Fibroblast of the aortic adventitia (primary cell): ENCODE measurements at places on chromosomes 1 and 21.
A peak's percentile ranks its signal among the peaks of the same experiment; 100 is the strongest.

- peak; percentile 86 for DNase-seq
These were observed 45.8 kb downstream of the MIGA1 start for GRCh38 chr1:77825131-77825709.

- DNase-seq, result no peak
These were observed 69.1 kb downstream of the SLC66A1 start for GRCh38 chr1:19381261-19381660.

- DNase-seq, result no peak
These were observed 78.3 kb downstream of the VWA5B1 start for GRCh38 chr1:20368866-20369470.

DNA sequence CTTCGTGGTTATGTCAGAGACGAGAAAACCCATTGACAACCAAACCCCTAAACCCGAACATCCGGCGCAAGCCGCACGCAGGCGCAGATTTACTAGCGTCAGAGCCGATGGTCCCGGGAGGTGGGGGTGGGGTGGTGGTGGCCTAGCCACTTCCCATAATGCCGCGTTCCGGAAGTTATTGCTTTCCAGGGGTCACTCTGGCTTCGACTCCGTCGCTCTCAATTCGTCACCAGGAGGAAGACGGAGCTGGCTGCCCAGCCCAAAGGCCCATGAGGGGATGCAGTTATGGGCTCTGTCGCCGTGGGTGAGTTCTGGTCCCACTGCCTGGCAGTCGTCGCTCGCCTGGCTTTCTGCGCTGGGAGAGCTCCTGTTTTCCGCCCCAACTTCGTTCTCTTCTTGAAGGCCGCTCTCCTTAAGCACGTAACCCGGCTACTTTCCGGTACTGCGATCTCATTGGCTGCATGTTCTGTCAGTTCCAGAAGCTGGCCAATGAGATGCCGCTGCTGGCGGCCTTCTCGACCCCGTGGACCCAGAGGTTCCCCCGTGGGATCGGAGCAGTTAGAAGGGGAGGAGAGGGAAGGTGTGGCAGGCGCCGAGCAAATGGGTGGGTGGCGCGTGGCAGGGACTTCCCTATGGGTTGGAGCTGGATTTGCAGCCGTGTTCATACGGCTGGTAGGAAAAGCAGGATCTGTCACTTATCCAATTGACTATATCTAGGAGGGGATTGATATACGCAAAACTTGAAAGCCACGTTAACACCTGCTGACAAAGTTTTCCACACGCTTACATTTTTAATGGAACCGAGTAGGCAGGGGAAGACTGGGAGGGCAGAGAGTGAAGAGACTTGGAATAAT lies at the start of gene USP16:
USP16 (plus strand) TSS at position 195 of the 854 bp plus-strand sequence. CDS start 3,246 bp downstream, outside the sequence.
- DNase-seq, result peak; percentile 100

DNA sequence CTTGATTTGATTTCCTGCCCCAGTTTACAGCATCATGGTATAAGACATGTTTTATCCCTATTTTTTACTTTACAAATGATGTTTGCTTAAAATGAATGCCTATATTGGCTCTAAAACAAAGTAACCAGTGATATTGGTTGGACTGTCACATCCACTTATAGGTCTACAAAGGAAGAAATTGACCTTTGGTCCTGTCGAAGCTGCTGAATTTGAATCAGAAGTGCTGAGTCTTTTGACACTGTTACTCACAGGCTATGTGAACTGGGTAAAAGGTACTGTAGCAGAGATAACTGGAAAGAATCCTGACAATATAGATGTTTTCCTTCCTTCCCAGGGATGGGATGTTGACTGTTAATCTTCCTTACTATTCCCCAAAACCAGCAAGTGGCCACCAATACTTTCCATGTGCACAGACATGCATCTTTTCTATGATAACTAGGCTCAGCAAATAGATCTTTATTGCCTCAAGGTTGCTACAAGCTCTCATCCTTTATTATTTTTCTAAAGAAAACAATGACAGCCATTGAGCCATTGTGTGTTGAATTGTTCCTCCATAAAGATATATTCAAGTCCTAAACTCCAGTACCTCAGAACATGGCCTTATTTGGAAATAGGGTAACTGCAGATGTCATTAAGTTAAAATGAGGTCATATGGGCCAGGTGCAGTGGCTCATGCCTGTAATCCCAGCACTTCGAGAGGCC lies 175.9 kb upstream of the NR5A2 start:
- no peak for DNase-seq

GRCh38 chr1:240905225-240905765 lies 293.3 kb upstream of the GREM2 start:
- DNase-seq, result no peak

GRCh38 chr1:5993556-5994491 lies 1.6 kb upstream of the NPHP4 start:
- no peak for DNase-seq

- DNase-seq, result peak; percentile 69
These were observed 20.1 kb upstream of the COL16A1 start for GRCh38 chr1:31723828-31724359.

DNA sequence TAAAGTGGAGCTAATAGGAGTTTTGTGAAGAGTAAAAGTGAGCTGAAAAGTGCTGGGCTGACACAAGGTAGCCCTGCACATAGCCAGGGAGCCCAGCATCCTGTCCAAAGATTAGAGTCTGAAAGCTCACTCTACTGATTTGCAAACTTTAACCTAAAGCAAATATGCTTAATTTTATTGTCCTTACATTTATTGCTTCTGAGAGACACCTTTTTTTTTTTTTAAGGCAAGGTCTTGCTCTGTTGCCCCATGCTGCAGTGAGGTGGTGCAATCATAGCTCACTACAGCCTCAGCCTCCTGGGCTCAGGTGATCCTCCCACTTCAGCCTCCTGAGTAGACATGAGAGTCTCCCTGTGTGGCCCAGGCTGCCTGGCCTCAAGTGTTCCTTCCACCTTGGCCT lies 16.5 kb downstream of the MGST3 start:
- DNase-seq, result no peak

DNA sequence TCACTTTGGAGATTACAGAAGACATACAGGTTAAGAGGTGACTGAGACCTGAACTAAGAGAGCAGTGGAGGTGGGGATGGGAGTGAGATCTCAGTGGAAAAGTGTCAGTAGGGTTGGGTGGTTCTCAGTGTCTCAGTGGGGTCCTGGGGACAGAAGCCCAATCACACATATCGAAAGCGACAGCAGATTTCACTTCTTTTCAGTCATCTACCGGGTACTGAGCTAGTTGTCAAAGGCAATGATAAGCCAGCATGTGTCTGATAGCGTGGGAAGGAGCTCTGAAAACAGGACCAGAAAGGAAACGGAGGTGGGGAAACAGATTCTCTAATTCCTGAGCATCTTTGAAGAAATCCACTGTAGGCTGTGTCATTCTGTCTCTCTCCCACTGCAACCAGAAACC lies 59.5 kb downstream of the RHOU start:
- DNase-seq, result no peak

DNA sequence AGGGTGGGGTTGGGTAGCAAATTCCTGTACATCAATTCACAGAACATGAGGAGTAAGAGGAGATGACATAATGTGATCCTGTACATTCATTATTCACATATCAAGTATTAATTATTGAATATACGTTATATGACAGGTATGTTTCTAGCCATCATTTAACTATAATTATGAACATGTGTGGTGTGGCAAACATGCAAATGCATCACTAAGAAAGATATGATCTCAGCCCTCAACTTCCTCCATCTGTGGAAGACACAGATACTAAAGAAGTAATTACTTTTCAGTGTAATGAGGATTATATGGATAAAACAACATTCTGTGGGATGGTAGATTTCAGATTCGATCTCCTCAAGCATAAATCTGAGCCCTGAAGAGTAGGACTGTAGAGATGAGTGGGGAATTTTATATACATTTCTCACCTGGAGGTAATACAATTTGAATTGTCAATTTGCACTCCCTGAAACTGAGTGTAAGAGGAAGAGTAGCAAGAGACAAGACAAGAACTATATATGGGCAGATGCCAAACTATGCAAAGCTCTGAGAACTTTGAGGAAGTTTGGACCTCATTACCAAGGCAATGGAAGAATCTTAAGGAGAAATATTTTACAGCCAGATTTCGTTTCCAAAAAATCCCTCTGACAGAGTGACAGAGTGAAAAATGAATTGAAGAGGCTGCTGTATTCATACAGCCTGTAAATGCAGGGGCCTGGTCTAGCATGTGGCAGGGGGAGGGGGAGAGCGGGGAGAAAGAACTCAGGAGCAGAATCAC lies 275.5 kb downstream of the TPR start:
- no peak for DNase-seq

GRCh38 chr1:219041141-219041540 lies 132.5 kb upstream of the LYPLAL1 start:
- DNase-seq, result peak; percentile 86

GRCh38 chr1:232622981-232623380 lies 7.0 kb downstream of the SIPA1L2 start:
- no peak for DNase-seq

DNA sequence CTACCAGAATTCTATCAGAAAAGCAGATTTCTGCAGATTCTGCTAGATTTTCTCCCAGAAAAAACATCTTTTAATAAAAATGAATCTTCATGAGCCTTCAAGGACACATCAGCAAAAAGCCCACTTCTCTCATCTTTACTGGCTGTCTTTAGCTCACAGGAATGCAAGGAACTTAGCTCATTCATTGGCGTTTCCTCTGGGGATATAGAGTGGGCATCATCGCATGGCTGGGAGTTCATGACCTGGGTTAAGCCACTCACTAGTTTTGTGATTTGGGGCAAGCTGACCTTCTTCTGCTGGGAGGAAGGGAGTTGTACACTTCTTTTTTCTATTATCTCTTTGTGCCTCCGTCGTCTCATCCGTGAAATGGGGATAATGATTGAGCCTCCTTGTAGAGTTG lies 149.7 kb downstream of the KAZN start:
- DNase-seq, result no peak

DNA sequence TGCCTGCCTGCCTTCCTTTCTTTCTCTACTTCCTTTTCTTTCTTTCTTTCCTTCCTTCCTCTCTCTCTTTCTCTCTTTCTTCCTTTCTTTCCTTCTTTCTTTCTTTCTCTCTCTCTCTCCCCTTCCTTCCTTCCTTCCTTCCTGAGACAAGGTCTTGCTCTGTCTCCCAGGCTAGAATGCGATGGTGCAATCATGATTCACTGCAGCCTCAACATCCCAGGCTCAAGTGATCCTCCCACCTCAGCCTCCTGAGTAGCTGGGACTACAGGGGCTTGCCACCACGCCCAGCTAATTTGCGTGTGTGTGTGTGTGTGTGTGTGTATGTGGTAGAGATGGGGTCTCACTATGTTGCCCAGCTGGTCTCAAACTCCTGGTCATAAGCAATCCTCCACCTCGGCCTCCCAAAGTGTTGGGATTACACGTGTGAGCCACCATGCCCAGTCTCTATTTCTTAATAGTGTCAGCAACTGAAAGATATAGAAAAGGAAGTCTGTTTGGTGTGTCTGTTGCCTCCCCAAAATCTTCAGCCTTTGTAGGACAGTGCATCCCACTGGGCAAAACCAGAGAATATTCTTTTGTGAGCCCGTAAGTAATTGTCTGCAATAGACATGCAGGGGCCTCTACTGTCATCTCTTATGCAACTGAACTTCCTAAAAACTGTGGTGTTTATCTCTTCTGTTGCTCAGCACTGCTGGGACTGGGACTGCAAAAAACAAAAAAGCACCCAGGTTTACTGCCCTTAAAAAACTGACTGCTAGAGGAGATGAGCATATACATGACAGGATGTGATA lies 20.9 kb upstream of the RAB4A start:
- no peak for DNase-seq

DNA sequence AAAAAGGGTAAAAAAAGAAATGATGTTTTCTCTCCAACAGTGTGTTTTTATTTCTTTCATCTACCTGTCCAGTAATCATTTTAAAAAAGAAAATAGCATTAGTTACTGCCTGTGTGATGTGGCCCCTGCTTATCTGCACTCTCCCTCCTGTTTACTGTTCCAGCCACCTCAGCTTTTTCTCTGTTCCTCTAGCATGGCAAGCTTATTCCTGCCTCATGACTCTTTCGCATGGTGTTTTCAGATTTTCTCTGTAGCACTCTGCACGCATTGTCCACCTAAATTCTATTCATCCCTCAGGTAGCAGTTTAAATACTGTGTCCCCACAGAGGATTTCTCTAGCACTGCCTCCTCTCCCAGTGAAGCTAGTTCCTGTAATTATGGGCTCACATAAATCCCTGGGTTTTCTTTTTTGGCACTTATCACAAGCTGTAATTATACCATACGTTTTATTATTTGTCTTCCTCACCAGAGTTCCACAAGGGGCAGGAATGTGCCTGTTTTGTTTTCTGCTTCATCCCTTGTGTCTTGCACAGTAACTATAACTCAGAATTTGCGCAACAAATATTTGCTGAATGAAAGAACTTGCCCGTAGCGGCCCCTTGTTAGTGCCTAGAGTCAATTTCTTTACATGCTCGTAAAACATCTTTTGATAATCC lies 51.4 kb upstream of the LRIG2 start:
- peak; percentile 18 for DNase-seq

GRCh38 chr1:207833381-207833780 lies 77.5 kb downstream of the CD34 start:
- no peak for DNase-seq

DNA sequence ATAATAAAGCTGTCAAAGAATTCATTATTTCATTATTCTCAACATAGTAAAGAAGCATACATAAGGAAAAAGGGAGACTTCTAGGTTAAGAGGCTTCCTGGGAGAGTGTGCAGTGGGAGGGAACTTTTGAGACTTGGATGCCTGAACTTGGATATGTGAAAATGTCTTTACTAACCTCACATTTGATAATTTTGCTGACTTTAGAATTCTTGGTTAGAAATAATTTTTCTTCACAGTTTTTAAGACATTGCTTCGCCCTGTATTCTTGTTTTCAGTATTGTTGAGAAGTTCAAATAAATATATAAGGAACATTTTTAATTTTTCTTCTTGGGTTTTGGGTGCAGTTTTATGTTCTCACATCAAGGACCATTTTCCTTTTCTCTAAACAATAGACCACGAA lies 40.0 kb downstream of the GPSM2 start:
- DNase-seq, result no peak

- DNase-seq, result peak; percentile 39
These were observed 43.5 kb downstream of the GBP6 start for GRCh38 chr1:89407360-89407759.

DNA sequence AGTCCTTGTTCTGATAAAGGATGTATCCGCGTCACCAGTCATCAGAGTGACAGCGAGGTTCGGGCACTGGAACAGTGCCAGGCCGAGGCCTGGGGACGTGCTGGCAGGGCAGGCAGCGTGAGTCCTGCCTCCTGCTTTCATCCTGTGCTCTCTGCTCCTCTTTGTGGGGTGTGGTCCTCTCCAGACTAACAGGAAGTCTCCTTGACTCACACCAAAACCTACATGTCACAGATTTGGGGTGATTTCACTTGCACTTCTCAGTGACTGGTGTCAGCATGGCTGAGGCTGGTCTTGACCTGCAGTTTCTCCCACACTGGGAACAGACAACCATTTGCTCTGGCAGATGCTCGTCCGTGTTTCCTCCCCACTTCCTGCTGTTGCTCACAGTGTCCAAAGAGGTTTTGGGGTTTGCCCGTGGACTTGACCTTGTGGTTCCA lies 8.8 kb upstream of the NLRP3 start:
- DNase-seq, result no peak

- no peak for DNase-seq
These were observed 101.1 kb upstream of the ERRFI1 start for GRCh38 chr1:8127171-8127641.

GRCh38 chr1:94321662-94322061 lies 84.3 kb upstream of the ARHGAP29 start:
- DNase-seq, result no peak
